ENCODE measurements at places on chromosomes 11 and 22.

DNA sequence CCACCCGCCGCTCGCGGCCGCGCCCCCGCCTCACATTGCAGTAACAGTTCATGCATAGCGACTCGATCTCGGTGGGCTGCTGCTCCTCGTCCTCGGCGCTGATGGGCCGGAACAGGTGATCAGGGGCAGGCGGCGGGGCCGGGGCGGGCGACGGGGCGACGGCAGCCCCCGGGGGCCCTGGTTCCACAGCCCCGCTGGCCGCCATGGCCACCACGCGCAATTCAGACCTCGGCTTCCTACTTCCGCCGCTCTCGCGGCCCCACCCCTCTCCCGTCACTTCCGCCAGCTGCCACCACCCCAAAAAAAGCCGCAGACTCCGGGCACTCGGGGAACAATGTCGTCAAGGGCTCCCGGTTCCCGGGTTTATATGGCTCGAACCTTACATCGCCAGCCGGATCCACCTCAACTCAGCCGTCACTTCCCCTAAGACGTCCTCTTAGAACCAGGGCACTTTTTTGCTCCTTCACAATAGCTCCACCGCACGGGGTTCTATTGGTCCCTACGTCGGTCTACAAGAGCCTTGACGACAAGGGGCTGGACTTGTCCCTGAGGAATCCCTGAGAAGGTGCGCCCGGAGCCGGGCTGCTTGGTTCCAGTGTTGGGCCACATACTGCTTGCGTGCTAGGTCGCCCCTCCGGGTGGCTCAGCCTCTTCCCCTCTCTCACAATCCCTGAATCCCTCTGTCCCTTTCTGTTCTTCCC is at the start of gene ZPR1:
Gene ZPR1, minus strand, starts transcription at position 238 of the 701 bp plus-strand sequence. Its CDS starts 33 bp downstream, at position 205.
- DNase-seq, result peak; percentile 73

DNA sequence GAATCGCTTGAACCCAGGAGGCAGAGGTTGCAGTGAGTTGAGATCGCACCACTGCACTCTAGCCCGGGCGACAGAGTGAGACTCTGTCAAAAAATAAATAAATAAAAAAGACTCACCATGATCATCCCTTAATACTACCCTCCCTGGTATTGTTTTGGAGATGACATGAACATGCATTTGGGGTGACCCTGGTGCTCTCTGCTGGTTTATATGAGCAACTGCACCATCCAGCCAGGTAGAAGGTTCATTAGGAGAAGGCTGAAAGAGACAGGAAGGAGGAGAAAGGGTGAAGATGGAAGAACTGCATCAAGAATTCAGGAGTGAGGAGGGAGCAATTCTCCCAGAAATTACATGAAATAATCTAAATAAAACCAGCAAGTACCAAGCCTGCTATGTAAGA is 37.8 kb downstream of the SLC5A1 start:
- no peak for DNase-seq

DNA sequence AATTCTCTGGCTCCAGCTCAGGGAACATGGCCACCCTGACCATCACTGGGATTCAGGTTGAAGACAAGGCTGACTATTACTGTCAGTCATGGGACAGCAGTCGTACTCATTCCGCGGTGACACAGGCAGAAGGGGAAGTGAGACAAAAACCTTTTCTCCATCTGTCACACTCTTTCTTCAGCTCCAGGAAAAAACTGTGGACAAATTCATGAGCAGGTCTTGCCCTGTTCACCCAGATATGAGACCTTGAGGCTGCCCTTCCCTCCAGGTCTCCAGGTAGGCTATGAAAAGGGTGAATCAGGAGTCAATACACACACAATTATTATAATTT is 39.4 kb upstream of the GGTLC2 start:
- DNase-seq, result no peak

DNA sequence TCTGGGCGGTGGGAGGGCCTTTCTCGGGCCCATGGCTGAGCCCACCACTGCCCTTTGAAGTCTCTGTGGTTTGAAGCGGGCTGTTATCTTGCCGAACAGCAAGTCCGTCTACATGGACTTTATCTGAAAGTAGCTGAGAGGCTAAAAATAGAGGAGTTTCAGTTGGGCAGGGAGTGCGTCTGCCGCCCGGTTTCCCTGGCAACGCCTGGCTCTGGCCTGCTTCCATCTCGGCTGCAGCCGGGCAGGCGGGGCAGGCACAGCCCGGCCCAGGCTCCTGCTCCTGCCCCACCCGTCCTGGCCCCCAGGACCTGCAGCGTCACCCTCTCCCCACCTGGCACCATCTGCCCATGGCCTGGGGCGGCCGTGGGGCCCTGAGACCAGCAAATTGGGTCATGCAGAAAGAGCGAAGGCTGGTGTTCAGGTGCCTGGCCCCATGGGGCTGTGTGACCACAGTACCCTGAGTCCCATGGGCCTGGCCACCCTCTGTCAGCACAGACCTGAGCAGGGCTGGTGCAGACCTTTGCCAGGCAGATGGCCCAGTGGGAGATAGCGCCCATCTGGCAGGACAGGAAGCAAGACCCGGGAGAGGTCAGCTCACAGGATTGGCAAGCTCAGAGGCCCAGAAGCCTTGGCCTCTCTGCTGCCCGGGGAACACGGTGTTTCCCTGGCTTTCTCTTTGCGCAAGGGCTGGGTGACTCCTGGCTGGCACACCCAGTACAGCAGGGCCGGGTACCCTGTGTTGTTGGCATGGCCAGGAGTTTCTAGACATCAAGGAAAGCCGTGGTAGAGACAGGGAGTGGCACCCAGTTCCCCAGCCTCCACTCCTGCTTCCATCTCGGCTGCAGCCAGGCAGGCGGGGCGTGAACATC is 79.1 kb upstream of the KCNQ1OT1 start:
- DNase-seq, result no peak

DNA sequence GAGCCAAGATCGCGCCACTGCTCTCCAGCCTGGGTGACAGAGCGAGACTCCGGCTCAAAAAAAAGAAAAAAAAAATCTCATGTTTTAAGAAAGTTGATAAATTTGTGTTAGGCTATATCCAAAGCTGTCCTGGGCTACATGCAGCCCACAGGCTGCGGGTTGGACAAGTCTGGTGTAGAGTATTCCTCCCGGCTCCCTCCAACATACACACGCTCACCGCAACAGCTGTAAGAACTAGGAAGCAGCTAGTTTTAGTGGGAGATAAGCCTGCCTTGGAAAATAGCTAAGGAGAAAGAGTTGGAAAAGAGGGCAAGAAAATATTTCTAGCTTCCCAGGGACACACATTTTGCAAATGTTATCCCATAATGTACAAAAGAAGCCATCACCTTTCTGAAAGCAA is 46.6 kb downstream of the CELF1 start:
- DNase-seq, result no peak

GRCh38 chr22:44452531-44453420 is 45.3 kb downstream of the RTL6 start:
- no peak for DNase-seq

DNA sequence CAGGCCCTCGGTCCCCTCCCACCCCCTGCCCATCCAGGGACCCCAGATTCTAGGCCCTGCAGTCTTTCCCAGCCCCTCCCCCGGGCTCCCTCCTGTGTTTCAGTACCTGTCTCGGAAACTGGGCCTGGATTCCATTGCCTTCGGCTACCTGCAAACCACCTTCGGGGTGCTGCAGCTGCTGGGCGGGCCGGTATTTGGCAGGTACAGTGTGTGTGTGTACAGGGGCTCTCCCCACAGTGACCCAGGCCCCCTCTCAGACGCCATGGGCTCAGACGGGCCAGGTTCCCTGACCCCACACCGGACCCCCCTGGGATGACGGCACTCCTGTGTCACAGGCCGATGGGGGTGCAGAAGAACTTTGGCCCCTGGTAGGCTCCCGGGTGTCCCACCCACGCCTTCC is 21.1 kb downstream of the PHLDA2 start:
- no peak for DNase-seq

DNA sequence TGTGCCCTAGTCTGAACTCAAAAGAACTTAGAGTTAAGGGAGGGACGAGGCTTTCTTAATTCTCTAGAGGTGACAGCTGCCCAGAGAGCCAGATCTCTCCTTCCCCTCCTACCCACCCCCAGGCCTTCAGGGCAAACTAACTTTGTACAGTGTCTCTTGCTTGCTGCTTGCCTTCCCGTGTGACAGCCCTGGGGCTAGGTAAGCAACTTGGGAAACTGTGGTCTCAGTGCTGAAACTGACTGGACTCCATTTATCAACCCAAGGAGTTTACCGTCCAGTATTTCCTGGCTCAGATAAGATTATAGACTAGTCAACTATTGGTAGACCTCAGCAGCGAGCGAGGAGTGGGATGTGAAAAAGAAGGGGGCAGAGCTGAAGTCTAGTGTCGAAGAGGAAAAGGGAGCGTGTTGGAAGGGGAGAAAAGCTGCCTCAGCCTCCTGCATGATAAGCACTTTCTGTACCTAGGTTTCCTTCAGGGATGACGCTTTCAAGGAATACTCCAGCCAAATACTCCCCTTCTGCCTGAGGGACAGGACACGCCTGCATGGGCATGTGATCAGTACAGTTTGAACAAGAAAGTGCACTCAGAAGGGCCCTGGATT is 43.3 kb upstream of the WEE1 start:
- DNase-seq, result no peak

DNA sequence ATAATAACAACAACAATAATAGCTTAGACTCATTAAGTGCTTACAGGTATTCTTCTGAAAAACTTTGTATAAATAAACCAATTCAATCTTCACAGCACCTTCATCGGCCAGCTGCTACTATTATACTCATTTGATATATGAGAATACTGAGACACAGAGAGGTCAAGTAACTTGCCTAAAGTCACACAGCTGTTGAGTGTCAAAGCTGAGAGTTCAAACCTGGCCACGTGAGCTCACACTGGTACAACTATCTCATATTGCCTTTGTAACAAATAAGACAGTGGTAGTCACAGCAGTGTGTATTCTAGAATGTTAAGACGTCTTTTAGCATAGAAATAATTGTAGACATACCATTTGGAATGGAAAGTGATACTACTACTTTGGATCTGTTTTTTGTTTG is 268.5 kb downstream of the NTM start:
- DNase-seq, result no peak

GRCh38 chr22:32469799-32470212 is 4.8 kb upstream of the FBXO7 start:
- no peak for DNase-seq

GRCh38 chr11:77413850-77414460 is 59.9 kb downstream of the PAK1 start:
- DNase-seq, result no peak

DNA sequence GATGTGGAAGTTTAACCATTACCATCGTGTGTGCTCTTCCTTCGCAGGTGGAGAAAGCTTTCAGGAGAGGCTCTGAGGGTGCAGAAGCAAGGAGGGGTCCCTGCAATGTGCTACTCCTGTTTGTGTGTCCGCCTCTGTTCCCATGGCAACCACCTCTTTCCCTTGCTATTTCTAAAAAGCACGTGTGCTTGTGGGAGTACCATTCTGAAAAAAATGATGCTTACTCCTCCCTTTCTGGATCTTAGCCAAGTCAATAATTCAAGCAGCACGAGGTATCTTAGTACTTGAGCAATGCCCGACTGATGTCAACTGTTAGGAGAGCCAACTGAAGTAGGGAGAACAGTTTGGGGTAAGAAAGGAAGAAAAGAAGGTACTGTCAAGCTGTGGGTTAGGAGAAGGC is 628.7 kb downstream of the NTM start:
- no peak for DNase-seq

DNA sequence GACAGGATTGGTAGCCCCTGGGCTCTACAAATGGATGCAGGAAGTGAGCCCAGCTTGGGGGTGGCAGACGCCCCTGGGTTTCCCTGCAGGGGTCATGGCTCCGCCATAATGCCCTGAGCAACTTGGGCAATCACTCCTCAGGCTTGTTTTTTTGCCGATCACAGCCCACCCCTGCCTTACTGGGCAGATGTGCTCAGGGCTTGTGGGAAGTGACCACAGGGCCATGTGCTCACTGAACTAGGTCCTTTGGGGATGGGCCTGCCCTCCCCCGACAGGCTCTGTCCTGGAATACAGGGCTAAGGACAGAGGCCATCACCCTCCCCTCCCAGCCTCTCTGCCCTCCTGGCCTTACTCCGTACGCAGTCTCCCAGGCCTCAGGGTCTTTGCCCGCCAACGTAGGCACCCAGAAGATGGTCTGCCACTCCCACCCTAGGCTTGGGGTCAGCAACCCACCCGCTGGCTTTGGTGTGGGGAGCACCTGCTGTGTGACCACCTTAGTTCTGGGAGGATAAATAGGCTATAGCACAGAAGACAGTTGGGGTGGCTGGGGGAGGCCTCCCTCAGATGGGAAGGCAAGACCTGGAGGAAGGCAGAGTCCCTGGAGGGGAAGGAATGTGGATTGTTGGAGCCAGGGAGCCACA is 3.8 kb downstream of the RPLP2 start:
- no peak for DNase-seq

- DNase-seq, result no peak
These were observed 66.1 kb upstream of the ARHGAP32 start for GRCh38 chr11:129258205-129258604.

GRCh38 chr11:124583781-124584180 is 14.0 kb downstream of the OR8A1 start:
- DNase-seq, result no peak

GRCh38 chr11:43997022-43997660 is 50.6 kb upstream of the ACCSL start:
- no peak for DNase-seq
